ENCODE measurements at places on chromosomes 6 and 20. TPM values are rescaled to one million over a fixed set of nuclear protein-coding genes. Genes with fewer than 3 reads are reported as not detected.

PEDS1 gene
- 36.3 TPM for total RNA-seq

GGT7 gene
- 19.6 TPM for total RNA-seq

PHACTR3 gene
- total RNA-seq: 15.9 TPM

AGPAT1 gene
- 46.5 TPM for total RNA-seq

VGLL2 gene
- total RNA-seq: not detected

TAF11 gene
- total RNA-seq: 17.1 TPM

SIRPA gene
- total RNA-seq: 53.0 TPM

FAM217A gene
- total RNA-seq: not detected

BMP2 gene
- 9.6 TPM for total RNA-seq

POM121L2 gene
- total RNA-seq: not detected

GHRH gene
- total RNA-seq: not detected

LTA gene
- total RNA-seq: not detected

WASF1 gene
- total RNA-seq: 8.8 TPM

- DNase-seq: no peak
These were observed 140.3 kb downstream of the FLRT3 start for GRCh38 chr20:14197097-14197496.

DNA sequence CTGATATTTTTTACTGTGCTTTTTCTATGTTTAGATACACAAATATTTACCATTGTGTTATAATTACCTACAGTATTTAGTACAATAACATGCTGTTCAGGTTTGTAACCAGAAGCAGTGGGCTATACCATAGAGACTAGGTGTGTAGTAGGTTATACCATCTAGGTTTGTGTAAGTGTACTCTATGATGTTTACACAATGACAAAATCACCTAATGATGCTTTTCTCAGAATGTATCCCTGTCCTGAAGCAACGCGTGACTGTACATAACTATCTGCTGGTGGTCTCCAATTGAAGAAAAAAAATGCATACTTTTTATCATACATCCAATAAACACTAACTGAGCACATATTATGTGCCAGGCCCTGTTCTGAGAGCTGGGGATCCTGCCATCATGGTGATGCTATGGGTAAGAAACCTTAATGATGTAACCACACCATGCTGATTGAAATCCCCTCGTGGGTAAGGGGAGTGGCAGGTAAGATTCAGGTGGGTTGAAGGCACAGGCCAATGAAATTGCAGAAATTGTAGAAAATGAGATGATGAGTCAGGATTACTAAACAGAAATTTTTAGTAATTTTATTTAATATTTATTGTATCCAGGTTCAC lies 76.8 kb downstream of the FYN start:
- no peak for DNase-seq

DNA sequence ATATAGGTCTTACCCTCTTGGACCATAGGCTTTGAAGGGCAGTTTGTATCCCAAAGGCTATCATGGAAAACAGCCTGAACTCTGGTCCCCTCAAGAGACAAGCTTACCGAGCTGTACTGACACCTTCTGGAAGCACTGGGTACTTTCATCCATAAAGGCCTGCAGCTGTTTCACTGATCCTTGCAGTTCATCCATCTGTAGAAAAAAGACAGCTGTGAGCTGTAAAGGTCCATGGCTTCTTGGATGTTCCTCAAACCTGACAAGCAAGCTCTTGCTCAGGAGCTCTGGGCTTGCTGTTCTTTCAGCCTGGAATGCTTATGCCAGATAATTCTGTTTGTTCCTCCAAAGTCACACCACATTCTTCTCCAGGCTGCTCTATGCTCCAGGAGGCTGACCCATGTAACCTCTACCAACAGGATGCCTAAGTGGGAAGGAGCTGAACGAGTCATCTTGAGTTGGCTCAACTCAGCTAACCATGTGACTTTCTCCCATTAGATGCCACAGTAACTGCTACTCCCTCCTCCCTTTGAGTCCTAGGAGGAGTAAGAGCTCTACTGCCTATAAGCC lies 8.8 kb upstream of the NDRG3 start:
- DNase-seq: peak; percentile 41

DNA sequence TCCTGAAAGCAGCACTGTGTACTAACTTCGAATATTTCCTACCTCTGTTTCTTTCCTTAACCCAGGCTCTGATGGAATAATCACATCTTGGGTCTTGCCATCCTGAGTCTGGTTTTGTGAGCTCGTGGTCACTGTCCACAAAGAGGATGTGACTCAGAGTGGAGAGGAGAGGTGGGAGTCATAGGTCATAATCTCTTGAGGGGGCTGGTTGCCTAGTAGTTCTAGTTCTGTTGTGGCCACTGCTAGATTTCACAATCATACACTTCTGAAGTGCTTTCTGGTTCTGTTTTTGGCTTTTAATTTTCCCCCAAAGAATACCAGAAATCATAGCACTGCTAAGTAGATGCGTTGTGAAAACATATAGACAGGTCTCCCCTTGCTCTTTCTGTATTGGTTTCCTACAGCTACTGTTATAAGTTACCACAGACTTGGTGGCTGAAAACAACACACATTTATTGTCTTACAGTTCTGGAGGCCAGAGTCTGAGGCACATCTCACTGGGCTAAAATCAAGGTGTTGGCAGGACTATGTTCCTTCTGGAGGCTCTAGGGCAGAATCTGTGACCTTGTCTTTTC lies 102.8 kb downstream of the NRSN1 start:
- no peak for DNase-seq

- no peak for DNase-seq
These were observed 33.6 kb downstream of the COMMD7 start for GRCh38 chr20:32709632-32710121.

- DNase-seq: no peak
These were observed 56.1 kb upstream of the PRND start for GRCh38 chr20:4665591-4665990.

GRCh38 chr6:158847786-158848185 lies 28.6 kb upstream of the EZR start:
- no peak for DNase-seq

DNA sequence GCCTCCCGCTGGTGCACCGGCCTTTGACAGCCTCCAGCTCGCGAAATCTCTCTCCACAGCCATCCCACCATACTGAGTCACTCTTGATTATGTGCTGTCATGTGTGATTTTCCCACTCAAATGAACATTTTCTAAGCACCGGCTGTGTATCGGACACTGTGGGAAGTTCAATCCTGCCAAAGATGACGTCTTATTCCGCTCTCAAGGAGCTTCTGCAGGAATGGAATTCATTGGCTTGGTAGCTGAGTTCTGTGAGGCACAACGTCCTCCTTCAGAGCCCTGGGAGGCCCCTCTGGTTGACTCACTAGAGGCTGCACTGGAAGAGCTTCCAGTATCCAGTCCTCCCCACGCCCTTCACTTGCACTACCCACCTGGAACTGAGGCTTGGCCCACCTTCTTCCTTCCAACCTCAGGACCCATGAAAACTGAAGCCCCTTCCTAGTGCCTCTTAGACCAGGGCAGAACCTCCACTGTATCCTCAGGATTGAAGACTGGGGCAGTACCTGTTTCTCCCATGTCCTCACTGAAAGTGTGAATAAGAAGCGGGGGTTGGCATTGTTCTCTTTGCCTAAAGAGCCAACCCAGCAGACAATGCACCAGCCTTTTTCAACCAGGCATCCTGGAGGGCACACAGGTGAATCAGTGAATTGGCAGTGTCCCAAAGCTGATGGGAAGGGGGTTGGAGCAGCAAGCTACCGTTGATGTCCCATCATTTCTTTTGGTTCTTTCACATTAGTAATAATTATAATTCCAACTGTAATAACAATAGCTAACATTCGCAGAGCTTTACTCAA lies 1.7 kb downstream of the UNC5CL start:
- DNase-seq: no peak

- DNase-seq: no peak
These were observed 5.7 kb upstream of the TENT5A start for GRCh38 chr6:81758221-81758620.

GRCh38 chr6:2213086-2213485 lies 32.3 kb downstream of the GMDS start:
- no peak for DNase-seq

GRCh38 chr20:9578594-9578993 lies 64.2 kb downstream of the LAMP5 start:
- DNase-seq: no peak

DNA sequence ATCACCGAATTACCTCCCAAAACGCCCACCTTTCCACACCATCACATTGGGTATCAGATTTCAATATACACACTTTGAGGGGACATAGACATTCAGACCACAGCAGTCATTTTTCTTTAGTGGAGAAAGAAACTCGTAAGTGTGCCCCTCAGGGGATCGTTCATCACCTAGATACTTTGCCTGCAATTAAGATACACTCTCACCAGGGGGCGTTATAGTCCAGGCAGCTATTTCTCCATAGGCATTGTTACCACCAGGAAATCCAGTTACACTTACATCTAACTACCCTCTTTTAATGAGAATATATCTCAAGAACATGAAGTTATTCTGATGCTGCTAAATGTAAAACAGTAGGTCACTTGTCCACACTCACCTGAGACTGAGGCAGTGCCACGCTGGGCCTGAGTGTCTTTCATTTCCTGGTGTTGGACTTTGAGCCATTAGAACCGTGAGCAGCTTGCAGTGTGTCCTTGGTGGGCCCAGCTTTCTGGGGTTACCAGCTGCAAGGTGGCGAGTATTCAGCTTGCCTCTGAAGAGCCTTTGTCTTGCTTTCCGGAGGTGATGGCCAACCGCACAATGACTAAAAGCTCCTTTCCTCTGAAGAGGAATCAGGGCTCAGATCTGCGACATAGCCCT lies 35.1 kb upstream of the UNC93A start:
- no peak for DNase-seq

DNA sequence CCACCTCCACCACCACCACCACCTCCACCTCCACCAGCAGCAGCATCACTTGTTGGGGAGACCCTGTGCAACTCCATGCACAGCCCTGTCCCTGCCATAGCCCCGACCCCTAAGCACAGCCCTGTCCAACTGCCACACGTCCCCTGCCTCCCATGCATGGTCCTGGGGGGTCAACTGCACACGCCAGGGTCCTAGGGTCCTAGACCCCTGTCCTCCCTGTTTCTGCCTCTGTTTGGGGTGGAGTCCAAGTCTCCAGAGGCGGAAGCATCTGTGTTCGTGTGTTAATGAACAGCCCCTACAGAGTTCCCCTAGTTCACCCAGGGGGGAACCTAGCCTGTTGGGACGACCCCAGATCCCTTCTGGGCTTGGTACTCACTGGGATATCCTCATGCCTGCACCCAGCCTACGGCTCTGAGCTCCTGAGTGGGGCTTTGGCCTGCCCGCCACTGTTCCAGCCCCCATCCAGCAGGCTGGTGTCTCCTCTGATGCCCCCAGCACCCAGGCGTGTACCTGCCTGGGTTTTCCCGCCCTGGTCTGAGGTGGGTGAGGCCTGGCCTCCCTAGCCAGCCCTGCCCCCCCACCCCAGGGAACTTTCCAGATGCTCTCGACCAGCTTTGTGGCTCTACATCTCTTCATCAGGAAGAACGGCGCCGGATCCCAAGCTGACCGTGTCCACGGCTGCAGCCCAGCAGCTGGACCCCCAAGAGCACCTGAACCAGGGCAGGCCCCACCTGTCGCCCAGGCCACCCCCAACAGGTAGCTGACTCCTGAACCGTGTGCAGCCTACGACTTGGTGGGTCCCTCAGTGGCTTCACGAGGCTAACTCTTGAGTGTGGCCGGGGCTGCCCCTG lies 2.5 kb upstream of the TNFRSF6B start:
- no peak for DNase-seq

DNA sequence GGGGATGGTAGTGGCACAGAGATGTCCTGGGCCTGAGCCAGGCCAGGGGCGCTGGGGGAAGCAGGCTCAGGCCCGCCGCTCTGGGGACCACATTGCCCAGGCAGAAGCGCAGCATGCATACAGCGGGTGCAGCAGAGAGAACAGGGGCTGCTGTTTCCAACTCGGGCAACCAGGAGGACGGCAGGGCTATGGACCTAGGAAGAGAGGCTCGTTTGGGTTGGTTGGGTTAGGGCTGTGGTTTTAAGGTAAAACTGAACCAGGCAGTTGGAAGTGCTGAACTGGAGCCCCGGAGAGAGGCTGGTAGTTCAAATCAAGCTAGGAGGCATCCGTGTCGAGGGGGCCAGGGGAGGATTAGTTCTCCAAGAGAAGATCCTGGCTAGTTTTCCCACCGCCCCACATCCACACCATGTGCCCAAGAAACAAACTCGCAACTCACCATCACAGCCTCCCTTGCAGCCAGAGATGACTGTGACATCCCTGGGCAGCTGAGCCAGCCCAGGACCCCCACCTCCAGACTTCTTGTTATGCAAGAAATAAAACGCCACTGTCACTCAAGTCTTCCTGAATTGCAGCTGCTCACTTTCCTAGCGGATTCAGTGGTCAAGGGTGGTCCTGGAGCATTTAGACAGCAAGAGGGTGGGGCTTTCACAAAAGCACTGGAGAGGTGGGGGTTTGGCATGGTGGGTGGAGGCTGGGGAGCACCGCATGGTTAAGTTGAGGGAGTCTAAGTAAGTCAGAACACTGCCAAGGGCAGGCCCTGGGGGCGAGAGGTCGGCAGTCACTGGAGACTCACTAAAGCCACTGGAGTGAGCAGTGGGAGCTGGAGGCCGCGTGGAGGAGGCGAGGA lies 161.2 kb downstream of the GRM4 start:
- DNase-seq: no peak

DNA sequence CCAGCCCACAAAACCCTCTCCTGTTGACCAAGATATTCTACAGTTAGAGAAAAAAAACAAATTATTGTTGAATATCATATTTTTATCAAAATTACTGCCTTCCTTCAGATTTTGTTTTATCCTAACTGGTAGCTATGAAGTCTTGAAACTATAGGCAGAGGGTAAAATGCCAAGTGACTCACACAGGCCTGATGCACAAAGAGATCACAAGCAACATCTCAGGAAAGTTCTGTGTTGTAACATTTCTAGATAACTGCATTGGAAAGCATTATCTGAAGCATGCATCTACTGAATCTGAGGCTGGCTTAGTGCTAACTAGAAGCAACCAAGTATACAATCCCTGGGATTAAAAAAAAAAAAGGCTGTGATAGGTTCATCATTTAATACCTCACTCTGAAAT lies 134.2 kb downstream of the PKHD1 start:
- no peak for DNase-seq

- no peak for DNase-seq
These were observed 176.3 kb downstream of the KCNQ5 start for GRCh38 chr6:72798196-72798595.

- no peak for DNase-seq
These were observed 656.2 kb downstream of the FRK start for GRCh38 chr6:115404446-115404845.

Data from tibial nerve (tissue), 4 donors.